Testis (tissue), 5 donors: ENCODE measurements at places on chromosomes 2 and 18. TPM values are rescaled to one million over a fixed set of nuclear protein-coding genes. Genes with fewer than 3 reads are reported as not detected.

GRCh38 chr2:62733546-62733945, 28.0 kb downstream of the EHBP1 start:
- no peak overlapping the region for H3K4me3 ChIP-seq
- H3K27me3 ChIP-seq = no peaks in the 10 kb centered on the region
- no peak for DNase-seq
- H3K4me1 ChIP-seq = no peaks in the 10 kb centered on the region

DNA sequence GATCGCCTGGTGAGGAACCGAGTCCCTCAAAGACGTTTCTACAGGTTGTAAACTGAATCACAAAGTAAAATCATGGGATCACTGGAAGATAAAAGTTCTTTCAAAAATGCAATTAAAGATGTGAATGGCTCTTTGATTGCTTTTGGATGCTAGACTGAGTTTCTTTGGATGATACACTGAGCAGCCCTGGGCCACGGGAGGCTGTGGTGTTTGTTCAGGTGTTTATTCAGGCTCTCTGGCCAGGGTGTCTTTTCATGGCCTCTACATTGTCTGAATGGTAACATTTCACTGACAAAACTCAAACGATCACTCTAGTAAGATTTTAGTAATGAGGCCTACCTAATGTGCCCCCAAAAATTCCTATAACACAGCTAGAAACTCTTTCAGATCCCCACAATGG, 48.4 kb upstream of the SPATS2L start:
- no peak for DNase-seq
- H3K4me3 ChIP-seq = no peak overlapping the region
- no peak overlapping the region for H3K27ac ChIP-seq

DNA sequence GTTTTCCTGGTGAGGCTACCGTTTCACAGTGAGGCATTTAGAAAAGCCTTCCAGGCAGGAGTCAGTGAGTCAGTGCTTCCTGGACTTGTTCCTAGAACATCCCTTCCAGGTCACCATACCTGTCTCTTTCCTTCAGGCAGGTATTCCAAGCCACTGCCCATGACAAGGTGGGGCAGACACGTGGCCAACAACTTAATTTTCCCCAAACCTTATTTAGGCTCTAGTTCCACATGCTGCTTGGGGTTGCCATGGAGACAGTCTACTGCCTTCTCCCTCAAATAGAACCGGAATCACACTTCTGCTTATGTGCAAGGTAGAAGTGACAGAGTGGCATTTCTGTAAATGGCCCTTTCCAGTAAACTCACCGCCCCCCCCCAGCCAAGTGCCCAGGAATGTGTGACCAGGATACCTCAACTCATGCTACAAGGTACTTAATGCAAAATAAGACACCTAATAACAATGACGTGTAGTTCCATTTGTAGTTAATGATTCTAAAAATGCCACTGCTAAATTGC, 258.3 kb downstream of the PRKCE start:
- no peak for DNase-seq
- no peak overlapping the region for H3K27ac ChIP-seq
- H3K4me3 ChIP-seq = no peak overlapping the region

- H3K27me3 ChIP-seq = no peaks in the 10 kb centered on the region
- H3K4me3 ChIP-seq = no peak overlapping the region
- no peaks in the 10 kb centered on the region for H3K4me1 ChIP-seq
- H3K36me3 ChIP-seq = no peaks in the 10 kb centered on the region
Measured at GRCh38 chr2:58633613-58634365, 392.7 kb upstream of the FANCL start.

The MC2R gene
- total RNA-seq = not detected

DNA sequence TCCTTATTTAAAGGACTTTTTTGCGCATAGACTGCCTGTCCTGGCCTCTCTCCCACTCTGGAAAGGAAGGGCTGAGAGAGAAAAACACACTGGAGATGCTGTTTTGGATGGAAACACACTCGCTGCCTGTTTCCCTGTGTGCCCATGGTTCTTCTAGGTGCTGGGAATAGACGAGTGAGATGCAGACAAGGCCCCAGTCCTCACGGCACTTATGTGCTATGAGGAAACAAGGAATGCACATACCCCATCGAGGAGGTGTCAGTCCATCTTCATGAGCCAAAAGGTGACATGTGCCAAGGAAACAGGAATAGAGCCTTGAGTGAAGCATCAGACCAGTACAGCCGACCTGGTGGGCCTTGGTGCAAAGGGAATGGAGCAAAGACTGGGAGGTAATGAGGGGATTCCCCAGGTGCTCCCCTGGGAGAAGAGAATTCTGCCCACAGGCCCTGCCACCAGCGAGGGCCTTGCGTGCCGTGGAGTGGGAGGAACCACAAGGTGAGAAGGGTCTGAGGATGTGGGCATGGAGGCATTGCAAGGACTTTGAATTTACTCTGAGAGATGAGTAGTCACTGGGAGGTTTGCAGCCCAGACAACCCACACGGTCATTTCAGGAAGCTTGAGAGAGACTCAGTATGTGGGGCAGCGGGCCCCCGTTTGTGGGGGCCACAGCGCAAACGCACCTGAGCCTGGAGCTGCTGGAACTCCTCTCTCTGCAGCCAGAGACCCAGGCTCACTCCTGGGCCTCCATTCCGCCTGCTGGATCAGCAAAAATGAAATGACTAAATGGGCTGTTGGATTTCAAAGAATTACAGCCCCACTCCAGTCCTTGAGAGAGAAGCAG, 197.5 kb upstream of the COPS8 start:
- no peak for DNase-seq
- no peak overlapping the region for H3K27ac ChIP-seq
- no peak overlapping the region for H3K4me3 ChIP-seq
- no peaks in the 10 kb centered on the region for H3K36me3 ChIP-seq

The SLC5A7 gene
- total RNA-seq = 0.37 TPM

GRCh38 chr18:69444221-69444620, 43.5 kb downstream of the DOK6 start:
- no peak overlapping the region for H3K4me3 ChIP-seq
- H3K27ac ChIP-seq = no peak overlapping the region
- no peaks in the 10 kb centered on the region for H3K27me3 ChIP-seq
- DNase-seq = no peak

DNA sequence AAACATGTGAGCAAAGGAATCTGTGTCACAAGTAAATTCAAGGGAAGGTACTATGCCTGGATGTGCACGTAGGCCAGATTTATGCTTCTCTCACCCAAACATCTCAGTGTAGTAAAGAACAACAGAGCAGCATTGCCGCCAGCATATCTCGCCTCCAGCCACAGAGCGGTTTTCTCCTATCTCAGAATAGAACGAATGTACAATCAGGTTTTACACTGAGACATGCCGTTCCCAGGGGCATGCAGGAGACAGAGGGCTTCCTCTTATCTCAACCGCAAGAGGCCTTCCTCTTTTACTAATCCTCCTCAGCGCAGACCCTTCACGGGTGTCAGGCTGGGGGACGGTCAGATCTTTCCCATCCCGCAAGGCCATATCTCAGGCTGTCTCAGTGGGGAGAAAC, 175.3 kb downstream of the RPIA start:
- peaks cover 7% of the 10 kb centered on the region for H3K4me1 ChIP-seq
- no peaks in the 10 kb centered on the region for H3K27me3 ChIP-seq
- no peak for DNase-seq
- H3K36me3 ChIP-seq = no peaks in the 10 kb centered on the region
- H3K27ac ChIP-seq = no peak overlapping the region

DNA sequence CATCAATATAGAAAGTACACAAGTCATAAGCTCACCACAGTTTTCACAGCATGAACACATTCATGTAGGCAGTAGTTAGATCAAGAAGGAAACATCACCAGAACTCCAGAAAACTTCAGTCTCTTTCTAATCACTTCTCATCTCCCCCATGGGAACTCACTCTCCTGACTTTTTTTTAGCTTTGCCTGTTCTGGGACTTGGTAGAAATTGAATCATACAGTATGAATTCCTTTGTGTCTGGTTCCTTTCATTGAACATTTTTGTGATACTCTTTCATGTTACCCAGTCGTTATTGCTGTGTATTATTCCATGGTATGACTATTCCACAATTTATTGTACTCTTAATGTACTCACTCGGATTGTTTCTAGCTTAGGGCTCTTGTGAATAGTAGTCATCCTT, 160.2 kb downstream of the TAF4B start:
- no peak overlapping the region for H3K4me3 ChIP-seq
- H3K4me1 ChIP-seq = no peaks in the 10 kb centered on the region
- no peak overlapping the region for H3K27ac ChIP-seq
- no peaks in the 10 kb centered on the region for H3K27me3 ChIP-seq
- H3K36me3 ChIP-seq = no peaks in the 10 kb centered on the region
- no peak for DNase-seq

DNA sequence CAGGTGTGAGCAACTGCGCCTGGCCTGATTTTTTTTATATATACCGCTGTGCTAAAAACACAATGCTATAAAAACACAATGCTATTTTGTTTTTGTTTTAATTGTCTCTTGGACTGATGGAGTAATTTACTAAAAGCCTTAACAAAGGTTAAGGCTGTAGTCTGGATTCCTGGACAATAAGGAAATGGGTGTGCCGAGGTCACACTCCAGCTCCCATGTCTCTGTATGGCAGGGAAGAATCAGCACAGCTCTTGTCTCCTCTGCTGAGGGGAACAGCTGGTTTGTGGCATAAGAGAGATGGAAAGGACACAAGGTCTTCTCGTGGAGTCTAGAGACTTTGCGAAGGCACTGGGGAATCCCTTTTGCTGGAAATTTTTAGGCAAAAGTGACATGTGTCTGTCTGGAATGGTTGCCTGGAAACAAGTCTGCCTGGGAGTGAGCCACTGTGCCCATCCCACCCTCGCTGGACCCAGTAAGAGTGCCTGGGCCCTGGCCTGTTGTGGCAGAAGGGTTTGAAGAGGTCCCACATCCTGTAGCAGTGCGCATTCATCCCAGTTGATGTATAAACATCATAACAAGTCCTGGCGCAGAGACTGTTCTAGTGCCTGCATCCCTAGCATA, 73.1 kb downstream of the MAPK4 start:
- H3K4me3 ChIP-seq = no peak overlapping the region
- no peak for DNase-seq
- no peak overlapping the region for H3K27ac ChIP-seq
- H3K36me3 ChIP-seq = no peaks in the 10 kb centered on the region

The CACNB4 gene
- 82.2 TPM for total RNA-seq

GRCh38 chr2:58992062-58992706, 751.1 kb upstream of the FANCL start:
- H3K27ac ChIP-seq = no peak overlapping the region
- H3K27me3 ChIP-seq = no peaks in the 10 kb centered on the region
- H3K4me1 ChIP-seq = no peaks in the 10 kb centered on the region
- H3K4me3 ChIP-seq = no peak overlapping the region
- H3K36me3 ChIP-seq = no peaks in the 10 kb centered on the region
- DNase-seq = no peak

The PROKR1 gene
- total RNA-seq = 0.24 TPM

The INO80C gene
- total RNA-seq = 52.2 TPM

DNA sequence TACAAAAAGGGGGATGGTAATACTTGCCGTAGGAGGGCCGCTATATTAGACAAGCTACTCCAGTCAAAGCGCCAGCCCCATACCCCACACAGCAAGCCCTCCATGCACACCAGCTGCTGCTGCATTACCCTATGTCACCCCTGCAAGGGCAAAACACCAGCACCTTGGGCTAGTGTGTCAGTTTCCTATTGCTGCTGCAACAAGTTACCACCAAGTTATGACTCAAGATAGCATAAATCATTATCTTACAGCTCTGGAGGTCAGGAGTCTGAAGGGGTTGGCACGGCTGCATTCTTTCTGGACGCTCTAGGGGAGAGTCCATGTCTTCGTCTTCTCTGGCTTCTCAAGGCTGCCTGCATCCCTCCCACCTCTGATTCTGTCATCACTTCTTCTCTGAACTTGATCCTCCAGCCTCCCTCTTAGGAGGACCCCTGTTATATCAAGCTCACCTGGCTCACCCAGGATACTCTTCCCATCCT, 88.6 kb upstream of the ACAA2 start:
- no peaks in the 10 kb centered on the region for H3K27me3 ChIP-seq
- H3K36me3 ChIP-seq = no peaks in the 10 kb centered on the region
- no peak for DNase-seq
- no peak overlapping the region for H3K27ac ChIP-seq
- no peaks in the 10 kb centered on the region for H3K4me1 ChIP-seq

DNA sequence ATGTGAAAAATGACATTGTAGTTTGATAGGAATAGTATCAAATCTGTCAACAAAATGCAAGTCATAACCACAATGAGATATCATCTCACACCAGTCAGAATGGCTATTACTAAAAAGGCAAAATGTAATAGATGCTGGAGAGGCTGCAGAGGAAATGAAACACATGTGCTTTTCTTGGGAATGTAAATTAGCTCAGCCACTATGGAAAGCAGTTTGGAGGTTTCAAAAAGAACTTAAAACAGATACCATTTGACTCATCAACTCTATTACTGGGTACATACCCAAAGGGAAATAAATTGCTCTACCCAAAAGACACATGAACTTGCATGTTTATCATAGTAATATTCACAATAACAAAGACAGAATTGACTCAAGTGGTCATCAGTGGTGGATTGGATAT, 572.6 kb downstream of the TRIB2 start:
- H3K27ac ChIP-seq = no peak overlapping the region
- H3K27me3 ChIP-seq = no peaks in the 10 kb centered on the region
- no peak for DNase-seq
- H3K4me3 ChIP-seq = no peak overlapping the region

DNA sequence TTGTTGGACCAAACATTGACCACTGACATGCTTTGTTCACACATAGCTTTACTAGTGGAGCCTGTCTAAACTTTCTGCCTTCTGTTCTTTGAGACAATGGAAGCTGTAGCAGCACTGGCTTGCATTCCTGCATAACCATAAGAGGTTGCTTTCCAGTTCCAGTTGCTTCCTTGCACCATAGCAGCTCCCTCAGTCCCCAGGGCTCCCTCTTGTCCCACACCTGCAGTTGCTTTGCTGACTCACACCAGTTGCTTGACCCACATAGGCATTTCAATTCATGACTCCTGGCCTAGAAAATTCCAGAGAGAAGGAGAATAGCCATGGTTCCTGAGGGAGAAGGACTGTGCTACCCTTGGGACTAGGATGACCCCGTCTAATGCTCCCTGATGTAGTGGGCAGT, 20.9 kb downstream of the SGPP2 start:
- H3K36me3 ChIP-seq = no peaks in the 10 kb centered on the region
- no peak for DNase-seq
- no peak overlapping the region for H3K27ac ChIP-seq
- H3K27me3 ChIP-seq = no peaks in the 10 kb centered on the region
- no peaks in the 10 kb centered on the region for H3K4me1 ChIP-seq

The CYTIP gene
- 8.5 TPM for total RNA-seq

- H3K4me1 ChIP-seq = peaks cover 15% of the 10 kb centered on the region
- no peak overlapping the region for H3K4me3 ChIP-seq
- H3K27me3 ChIP-seq = no peaks in the 10 kb centered on the region
- no peak overlapping the region for H3K27ac ChIP-seq
- no peaks in the 10 kb centered on the region for H3K36me3 ChIP-seq
- DNase-seq = no peak
Measured at GRCh38 chr2:46493241-46493970, 14.0 kb downstream of the TMEM247 start.

- H3K4me1 ChIP-seq = no peaks in the 10 kb centered on the region
- no peaks in the 10 kb centered on the region for H3K27me3 ChIP-seq
- no peak for DNase-seq
- no peak overlapping the region for H3K27ac ChIP-seq
Measured at GRCh38 chr2:220442012-220442411, 814.6 kb downstream of the SLC4A3 start.
